ENCODE measurements at places on chromosomes 6 and 20. TPM values are rescaled to one million over a fixed set of nuclear protein-coding genes. Genes with fewer than 3 reads are reported as not detected.

Gene OPRL1
- total RNA-seq: 0.58 TPM

Gene OOEP
- total RNA-seq: not detected

Gene MAK
- total RNA-seq: 0.21 TPM

Gene PPP1R11
- 64.1 TPM for total RNA-seq

Gene SPATA25
- 5.0 TPM for total RNA-seq

Gene RFX6
- total RNA-seq: not detected

GRCh38 chr20:5864873-5865587, 85.3 kb downstream of the TRMT6 start:
- H3K4me1 ChIP-seq: peaks cover 6% of the 10 kb centered on the region
- H3K27me3 ChIP-seq: no peaks in the 10 kb centered on the region
- no peak overlapping the region for H3K27ac ChIP-seq
- no peak for DNase-seq

DNA sequence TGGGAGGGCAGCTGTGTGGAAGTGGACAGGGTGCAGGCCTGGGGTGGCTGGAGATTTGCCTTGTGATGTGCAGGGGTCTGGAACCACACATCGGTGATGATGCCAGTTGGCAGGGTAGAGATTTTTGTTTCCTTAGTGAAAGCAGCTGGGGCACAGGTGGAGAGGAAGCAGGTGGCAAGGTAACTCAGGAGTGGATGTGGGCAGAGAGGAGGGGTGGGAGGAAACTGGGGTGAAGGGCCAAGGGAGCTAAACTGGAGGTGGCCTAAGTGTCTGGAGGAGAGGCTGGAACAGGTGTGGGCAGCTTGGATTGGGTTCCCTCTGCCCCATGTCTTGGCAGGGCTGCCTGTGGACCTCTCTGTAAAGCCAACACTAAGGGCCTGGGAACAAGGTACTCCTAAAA, 4.7 kb upstream of the SCUBE3 start:
- peak; percentile 83 for DNase-seq
- no peaks in the 10 kb centered on the region for H3K27me3 ChIP-seq
- H3K27ac ChIP-seq: peak overlapping the region; percentile 20
- no peak overlapping the region for H3K4me3 ChIP-seq
- no peaks in the 10 kb centered on the region for H3K36me3 ChIP-seq
- peaks cover 6% of the 10 kb centered on the region for H3K4me1 ChIP-seq

DNA sequence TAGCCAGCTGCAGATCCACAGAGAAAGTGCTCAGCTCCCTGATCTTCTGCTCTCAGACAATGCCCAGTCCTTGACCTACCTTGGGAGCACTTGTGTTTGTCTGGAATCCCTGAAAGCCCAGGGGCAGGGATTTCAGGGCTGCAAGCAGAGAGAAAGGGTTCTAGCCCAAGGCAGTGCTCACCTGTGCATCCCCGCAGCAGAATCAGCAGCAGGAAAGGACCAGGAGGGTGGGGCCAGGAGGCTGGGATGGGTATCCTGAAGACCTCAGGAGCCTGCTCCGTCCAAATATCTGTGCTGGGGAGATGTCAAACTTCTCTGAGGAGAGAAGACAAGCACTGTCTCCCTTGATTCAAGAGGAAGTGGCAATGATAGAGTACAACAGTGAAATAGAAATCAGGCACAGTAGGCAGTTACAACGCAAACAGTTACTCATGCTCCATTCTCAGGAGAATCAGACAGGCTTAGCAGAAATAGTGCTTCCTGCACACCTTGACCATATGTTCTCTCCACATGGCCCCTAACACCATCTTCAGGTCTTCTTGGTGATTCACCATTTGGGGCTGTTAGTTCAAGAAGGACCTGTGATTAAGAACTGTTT, 28.7 kb upstream of the SIRPG start:
- no peaks in the 10 kb centered on the region for H3K4me1 ChIP-seq
- DNase-seq: no peak
- H3K4me3 ChIP-seq: no peak overlapping the region
- H3K27me3 ChIP-seq: no peaks in the 10 kb centered on the region

DNA sequence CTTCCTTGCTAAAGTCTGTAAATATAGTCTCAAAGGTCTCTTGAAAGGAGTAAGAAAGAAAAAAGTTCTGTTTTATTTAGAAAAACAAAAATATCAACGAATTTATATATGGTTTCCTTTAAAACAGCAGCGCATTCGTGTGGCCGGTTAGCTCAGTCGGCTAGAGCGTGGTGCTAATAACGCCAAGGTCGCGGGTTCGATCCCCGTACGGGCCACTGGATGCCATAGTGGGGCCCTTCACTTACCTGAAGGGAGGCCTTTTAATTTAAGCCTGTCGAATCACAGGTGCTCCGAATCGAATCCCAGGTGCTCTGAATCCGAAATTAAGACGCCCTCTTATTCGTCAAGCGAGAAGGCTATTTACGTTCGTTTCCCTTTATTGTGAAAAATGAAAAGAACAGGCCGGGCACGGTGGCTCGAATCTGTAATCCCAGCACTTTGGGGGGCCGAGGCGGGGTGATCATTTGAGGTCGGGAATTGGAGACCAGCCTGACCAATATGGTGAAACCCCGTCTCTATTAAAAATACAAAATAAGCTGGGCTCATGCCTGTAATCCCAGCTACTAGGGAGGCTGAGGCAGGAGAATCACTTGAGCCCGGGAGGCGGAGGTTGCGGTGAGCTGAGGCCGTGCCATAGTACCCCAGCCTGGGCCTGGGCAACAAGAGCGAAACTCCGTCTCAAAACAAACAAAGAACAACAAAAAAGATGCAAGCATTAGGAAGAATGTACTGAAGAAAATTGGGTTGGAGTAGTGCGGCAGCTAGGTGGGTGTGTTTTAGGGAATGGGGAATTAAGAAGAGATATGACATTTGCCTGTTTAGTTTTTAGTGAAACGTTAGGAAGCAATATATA, 195.8 kb upstream of the ZNF184 start:
- DNase-seq: peak; percentile 12
- H3K27ac ChIP-seq: no peak overlapping the region
- H3K4me1 ChIP-seq: no peaks in the 10 kb centered on the region
- no peak overlapping the region for H3K4me3 ChIP-seq
- H3K36me3 ChIP-seq: no peaks in the 10 kb centered on the region

- peaks cover 8% of the 10 kb centered on the region for H3K4me1 ChIP-seq
- no peaks in the 10 kb centered on the region for H3K36me3 ChIP-seq
- H3K27me3 ChIP-seq: no peaks in the 10 kb centered on the region
Measured at GRCh38 chr6:72639920-72640614, 18.2 kb downstream of the KCNQ5 start.

DNA sequence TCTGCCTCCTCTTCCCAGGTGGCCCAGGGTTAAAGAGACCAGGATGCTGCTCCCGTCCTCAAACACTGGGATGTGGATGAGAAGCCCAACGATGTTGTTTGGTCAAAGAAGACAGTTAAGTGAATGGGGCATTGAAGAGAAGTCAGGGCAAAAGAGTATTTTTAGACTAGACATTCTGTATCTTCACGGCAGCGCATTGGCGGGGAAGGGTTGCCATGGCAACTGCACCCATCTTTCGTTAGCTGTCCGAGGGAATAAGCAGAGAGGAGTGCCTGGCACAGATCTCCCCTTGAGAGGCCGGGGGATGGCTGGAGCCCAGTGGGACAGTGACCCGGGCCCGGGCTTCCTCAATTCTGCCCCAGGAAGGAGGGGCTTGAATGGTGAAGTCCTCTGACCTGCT, 56.4 kb upstream of the GPR31 start:
- H3K4me1 ChIP-seq: no peaks in the 10 kb centered on the region
- no peak overlapping the region for H3K4me3 ChIP-seq
- no peaks in the 10 kb centered on the region for H3K27me3 ChIP-seq
- no peak for DNase-seq
- H3K36me3 ChIP-seq: no peaks in the 10 kb centered on the region
- no peak overlapping the region for H3K27ac ChIP-seq

DNA sequence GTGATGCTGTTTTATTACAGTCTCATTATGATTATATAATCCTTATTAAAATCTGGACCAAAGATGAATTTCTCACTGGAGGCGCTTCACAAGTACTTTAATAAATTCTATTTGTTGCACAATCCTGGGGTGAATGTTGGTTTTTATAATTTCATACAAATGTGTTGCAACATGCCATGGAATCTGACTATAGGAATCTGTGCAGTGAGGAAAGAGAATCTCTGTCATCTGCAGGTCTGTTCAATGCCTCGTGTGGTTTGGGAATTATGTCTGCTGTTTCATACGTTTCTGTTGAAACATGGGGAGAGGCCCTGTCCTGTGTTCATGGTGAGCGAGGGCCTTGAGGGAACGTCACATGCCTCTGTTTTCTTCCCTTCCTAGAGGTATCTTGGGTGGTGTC, 277.3 kb downstream of the CDH4 start:
- no peaks in the 10 kb centered on the region for H3K27me3 ChIP-seq
- no peak for DNase-seq
- H3K27ac ChIP-seq: no peak overlapping the region

DNA sequence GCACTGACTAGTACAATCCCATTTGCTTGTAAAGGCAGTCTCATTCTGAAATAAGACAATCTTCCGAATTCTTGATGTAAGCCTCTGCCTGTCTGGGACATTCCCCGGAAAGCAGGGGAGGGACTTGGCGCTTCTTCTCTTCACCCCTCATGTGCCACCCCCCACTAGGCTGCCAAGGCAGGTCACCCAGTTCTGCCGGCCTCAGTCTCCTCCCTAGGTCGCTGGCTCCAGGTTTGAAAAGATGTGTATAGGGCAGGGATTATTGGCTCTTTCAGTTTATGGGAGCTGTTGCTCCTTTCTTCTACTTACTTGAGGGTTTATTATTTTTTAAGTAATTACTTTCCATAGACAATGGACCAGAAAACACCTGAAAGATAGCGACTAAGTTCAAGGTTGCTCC, 158.1 kb upstream of the RPS6KA2 start:
- no peak for DNase-seq
- no peak overlapping the region for H3K4me3 ChIP-seq
- no peaks in the 10 kb centered on the region for H3K4me1 ChIP-seq
- no peaks in the 10 kb centered on the region for H3K36me3 ChIP-seq
- no peaks in the 10 kb centered on the region for H3K27me3 ChIP-seq

- no peaks in the 10 kb centered on the region for H3K4me1 ChIP-seq
- DNase-seq: no peak
- no peaks in the 10 kb centered on the region for H3K36me3 ChIP-seq
- no peaks in the 10 kb centered on the region for H3K27me3 ChIP-seq
Measured at GRCh38 chr20:43408848-43409576, 48.7 kb upstream of the SRSF6 start.

DNA sequence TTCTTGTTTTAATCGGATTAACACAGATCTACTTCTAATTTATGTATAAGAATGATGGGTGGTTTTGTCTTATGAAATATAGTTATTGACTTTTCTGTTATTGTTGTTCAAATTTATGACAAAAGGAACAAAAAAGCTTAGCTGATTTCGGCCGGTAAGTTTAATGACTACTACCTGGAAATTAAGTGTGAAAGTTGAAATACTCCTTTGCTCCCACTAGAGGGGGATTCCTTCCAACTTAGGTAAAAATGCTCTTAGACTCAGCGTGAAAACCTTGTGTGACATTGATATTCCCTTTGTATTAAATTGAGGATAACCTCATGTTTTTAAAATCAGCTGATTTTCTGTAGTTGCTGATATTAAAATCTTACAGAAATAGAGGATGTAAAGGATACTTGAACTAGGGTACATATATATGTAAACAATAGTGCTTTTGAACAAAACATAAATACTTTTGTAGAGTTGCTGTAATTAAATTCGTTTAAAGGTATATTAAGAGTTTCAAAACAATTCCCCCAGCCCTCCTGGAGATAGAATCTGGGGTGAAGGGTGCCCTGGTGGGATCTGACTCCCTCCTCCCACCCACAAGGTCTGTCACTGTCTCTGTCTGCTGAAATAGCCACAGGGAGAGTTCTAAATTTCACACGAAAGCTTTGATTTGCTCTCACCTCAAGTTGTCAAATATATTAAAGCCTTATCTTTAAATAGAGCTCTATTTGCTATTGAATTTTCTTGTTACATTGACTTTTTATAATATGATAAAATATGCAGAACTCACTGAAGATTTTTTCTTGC, 257.5 kb downstream of the ARID1B start:
- no peak for DNase-seq
- H3K4me3 ChIP-seq: no peak overlapping the region
- no peak overlapping the region for H3K27ac ChIP-seq
- peaks cover 34% of the 10 kb centered on the region for H3K4me1 ChIP-seq
- no peaks in the 10 kb centered on the region for H3K27me3 ChIP-seq

- H3K27me3 ChIP-seq: no peaks in the 10 kb centered on the region
- H3K36me3 ChIP-seq: no peaks in the 10 kb centered on the region
Measured at GRCh38 chr20:25191051-25191450, 4.5 kb upstream of the ENTPD6 start.

DNA sequence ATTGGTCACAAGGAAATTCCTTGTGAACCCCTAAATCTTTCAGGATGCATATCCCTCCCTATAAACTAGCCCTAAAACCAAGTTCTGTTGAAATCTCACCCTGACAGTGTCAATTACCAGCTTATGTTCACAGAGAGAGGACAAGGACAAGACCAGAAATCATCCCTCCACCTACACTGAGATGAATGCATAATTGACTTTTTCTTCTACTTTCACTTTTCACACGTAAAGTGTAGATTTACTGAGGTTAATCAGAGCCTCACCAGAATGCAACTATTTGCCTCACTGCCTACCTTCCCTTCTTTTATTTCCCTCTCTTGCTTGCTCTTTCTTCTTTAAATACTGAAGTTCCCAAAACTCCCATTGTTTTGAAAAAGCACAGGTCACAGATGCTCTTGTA, 15.3 kb upstream of the NKAIN2 start:
- DNase-seq: no peak
- H3K27me3 ChIP-seq: no peaks in the 10 kb centered on the region
- no peaks in the 10 kb centered on the region for H3K4me1 ChIP-seq
- no peak overlapping the region for H3K4me3 ChIP-seq
- no peaks in the 10 kb centered on the region for H3K36me3 ChIP-seq
- no peak overlapping the region for H3K27ac ChIP-seq

- no peaks in the 10 kb centered on the region for H3K36me3 ChIP-seq
- H3K27ac ChIP-seq: peak overlapping the region; percentile 58
- no peaks in the 10 kb centered on the region for H3K27me3 ChIP-seq
- H3K4me3 ChIP-seq: no peak overlapping the region
Measured at GRCh38 chr6:26250698-26251044, 114.3 kb upstream of the BTN3A2 start.

- no peaks in the 10 kb centered on the region for H3K27me3 ChIP-seq
- no peak overlapping the region for H3K27ac ChIP-seq
- no peak for DNase-seq
- H3K36me3 ChIP-seq: peaks cover 17% of the 10 kb centered on the region
Measured at GRCh38 chr6:489762-490161, 98.2 kb downstream of the IRF4 start.

DNA sequence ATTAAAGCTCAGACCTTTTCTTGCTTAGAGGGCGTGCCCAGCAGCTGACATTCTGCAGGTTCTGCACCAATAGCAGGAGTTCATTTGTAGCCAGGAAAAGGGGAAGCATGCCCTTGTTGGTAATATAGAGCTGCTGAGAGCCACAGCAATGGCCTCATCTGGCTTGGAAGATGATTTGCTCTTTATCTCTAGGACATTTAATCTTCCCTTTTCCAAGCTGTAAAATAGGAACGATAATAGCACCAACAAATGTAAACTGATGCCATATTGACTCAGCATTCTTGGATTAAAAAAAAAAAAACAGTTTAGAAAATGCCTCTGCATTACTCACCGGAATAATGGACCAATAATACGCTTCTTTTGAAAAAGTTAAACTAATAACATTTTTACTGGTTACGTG, 93.4 kb upstream of the SLC2A12 start:
- H3K27me3 ChIP-seq: no peaks in the 10 kb centered on the region
- H3K4me3 ChIP-seq: no peak overlapping the region
- H3K4me1 ChIP-seq: no peaks in the 10 kb centered on the region
- no peak for DNase-seq

Measured in thyroid gland (tissue), 4 donors.